ENCODE measurements at places on chromosomes 6 and 20. TPM values are rescaled to one million over a fixed set of nuclear protein-coding genes. Genes with fewer than 3 reads are reported as not detected.

SPACA1 gene
- not detected for total RNA-seq

ASIP gene
- total RNA-seq, result not detected

CCN6 gene
- total RNA-seq, result not detected

RPS21 gene
- 856 TPM for total RNA-seq

FUT9 gene
- not detected for total RNA-seq

GRCh38 chr6:68126089-68126749 is 508.9 kb upstream of the ADGRB3 start:
- DNase-seq, result no peak

DNA sequence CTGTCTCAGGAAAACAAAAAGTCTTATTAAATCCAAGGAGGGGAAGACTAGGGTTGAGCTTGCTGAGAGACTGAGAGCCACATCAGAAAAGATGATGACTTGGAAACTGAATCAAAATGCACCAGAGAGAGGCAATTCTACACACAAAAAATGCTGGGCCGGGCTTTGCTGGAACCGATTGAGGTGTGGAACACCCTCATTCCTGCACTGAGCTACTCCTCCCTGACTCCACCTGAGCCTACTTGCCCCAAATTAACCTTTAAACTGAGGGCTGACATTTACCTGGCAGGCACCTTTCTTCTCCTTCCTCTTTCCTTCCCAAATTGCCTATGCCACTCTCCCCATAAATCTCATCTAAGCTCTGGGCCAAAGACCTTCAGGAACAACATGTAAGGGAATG is 40.8 kb upstream of the MBOAT1 start:
- no peak for DNase-seq

DNA sequence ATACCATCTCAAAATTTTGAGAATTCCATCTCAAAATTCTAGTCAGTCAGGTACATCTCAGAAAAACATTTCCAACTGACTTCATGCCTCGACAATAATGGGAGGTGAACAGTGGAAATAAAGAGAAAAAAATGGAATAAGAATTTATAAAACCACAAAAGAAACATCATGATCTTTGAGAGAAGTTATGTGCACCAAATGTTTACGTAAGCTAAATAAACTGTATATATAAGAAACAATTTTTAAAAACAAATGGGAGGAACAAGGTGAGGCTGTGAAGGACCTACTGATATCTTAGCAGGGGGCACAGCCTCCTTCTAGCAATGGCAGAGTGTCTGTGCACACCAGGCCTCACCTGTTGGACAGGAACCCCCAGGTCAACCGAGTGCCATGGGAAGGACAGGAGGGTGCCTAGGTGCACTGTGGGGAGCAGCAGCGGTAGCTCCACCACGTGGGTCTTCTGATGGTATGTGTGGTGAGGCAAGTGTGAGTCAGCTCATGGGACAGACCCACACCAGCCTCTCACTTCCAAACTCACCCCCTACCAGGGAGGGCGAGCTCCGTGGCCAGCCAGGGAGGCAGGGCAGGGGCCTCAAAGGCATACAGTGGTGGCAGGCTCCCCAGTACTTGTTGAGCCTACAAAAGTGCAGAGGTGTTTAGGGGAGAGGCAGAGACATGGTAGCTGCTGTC is 23.2 kb downstream of the DIDO1 start:
- no peak for DNase-seq

GRCh38 chr20:22243067-22243466 is 341.3 kb downstream of the FOXA2 start:
- DNase-seq, result no peak

GRCh38 chr6:75377386-75377785 is 92.8 kb upstream of the TMEM30A start:
- no peak for DNase-seq

GRCh38 chr20:2747676-2748235 is 52.7 kb downstream of the CPXM1 start:
- no peak for DNase-seq

- no peak for DNase-seq
These were observed 4.0 kb downstream of the TMEM200A start for GRCh38 chr6:130369831-130370230.

DNA sequence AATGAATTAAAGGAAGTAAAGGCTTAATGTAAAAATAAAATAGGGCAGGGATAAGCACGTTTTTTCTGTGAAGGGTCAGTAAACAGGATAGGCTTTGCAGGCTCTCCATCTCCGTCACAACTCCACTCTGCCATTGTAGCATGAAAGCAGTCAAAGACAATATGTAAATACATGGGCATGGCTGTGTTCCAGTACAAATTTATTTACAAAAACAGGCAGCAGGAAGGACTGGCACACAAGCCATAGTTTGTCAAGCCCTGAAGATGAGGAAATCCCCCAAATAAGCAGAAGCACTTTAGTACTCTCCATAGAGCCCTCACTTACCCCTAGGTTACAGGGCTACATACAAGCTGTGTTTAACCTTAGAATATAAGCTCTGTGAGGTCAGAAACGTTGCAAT is 8.9 kb upstream of the FBXO9 start:
- no peak for DNase-seq

GRCh38 chr20:43994486-43995100 is 79.9 kb downstream of the TOX2 start:
- DNase-seq, result no peak

- DNase-seq, result no peak
These were observed 731.4 kb upstream of the CITED2 start for GRCh38 chr6:140105857-140106256.

GRCh38 chr20:51019656-51020592 is 3.0 kb downstream of the KCNG1 start:
- DNase-seq, result no peak

GRCh38 chr20:57662456-57663240 is 42.4 kb upstream of the ZBP1 start:
- DNase-seq, result peak; percentile 85

- DNase-seq, result no peak
These were observed 42.7 kb upstream of the CLDN20 start for GRCh38 chr6:155221086-155221485.
